NAMALWA (cell line): ENCODE measurements at places on chromosomes 16 and 17.

GRCh38 chr16:88807626-88808453, 3.9 kb downstream of the APRT start:
- no peak for DNase-seq

GRCh38 chr17:18315562-18315922, 449 bp downstream of the SMCR8 start:
- no peak for DNase-seq

DNA sequence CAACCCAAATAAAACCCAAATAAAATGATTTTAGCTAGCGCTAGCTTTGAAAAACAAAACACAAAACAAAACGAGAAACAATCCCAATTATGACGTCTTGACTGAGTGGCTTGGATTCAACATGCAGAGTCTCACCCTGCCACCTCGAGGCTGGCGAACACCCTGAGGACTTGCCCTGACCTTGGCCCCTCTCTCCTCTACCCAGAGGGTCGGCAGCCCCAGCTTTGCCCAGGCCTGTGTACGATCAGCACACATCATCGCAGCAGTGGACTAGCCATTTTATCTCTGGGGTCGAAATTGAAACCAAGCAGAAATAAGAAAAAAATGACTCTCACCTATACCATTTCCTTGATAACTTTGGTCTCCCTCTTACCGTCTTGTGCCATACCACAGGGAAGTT, 4.9 kb downstream of the JMJD6 start:
- DNase-seq, result no peak

GRCh38 chr17:63488851-63489250, 12.0 kb downstream of the ACE start:
- DNase-seq, result no peak

DNA sequence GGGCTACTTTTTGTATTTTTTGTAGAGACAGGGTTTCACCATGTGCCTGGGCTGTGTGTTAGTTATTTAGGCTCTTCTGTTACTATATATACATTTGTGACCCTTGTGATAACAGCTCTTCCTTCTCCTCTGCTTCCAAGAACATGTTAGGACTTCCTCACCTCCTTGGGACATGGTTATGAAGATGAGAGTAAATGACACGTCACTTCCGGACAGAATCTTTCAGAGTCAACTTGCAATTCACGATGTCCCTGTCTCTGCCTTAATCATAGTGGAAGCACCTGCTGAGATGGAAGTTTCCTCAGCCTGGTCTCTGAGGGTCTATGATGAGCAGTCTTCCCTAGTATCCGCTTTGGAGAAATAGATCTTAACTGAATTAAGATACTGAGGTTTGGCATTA, 42.9 kb downstream of the CCDC42 start:
- DNase-seq, result no peak

DNA sequence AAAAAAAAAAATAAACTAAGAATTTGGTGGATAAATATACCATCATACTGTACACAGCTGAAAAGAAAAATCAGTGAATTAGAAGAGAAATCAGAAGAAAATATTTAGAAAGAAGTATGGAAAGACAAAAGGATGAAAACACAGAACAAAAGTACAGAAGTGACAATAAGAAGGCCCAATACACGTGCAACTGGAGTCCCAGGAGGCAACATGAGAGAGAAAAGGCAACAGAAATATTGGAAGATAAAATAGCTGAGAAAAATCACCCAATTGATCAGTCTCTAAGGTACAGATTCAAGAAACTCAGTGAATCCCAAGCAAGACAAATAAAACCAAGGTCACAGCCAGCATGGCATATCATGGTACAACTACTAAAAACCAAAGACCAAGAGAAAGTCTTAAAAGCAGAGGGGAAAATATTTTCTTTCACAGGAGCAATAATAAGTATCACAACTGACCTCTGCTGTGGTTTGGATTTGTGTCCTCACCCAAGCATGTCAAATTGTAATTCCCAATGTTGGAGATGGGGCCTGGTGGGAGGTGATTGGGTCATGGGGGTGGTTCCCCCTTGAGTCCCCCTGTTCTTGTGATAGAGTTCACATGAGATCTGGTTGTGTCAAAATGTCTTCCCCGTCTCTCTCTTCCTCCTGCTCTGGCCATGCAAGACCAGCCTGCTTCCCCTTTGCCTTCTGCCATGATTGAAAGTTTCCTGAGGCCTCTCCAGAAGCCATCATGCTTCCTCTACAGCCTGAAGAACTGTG, 20.2 kb upstream of the ENGASE start:
- no peak for DNase-seq

DNA sequence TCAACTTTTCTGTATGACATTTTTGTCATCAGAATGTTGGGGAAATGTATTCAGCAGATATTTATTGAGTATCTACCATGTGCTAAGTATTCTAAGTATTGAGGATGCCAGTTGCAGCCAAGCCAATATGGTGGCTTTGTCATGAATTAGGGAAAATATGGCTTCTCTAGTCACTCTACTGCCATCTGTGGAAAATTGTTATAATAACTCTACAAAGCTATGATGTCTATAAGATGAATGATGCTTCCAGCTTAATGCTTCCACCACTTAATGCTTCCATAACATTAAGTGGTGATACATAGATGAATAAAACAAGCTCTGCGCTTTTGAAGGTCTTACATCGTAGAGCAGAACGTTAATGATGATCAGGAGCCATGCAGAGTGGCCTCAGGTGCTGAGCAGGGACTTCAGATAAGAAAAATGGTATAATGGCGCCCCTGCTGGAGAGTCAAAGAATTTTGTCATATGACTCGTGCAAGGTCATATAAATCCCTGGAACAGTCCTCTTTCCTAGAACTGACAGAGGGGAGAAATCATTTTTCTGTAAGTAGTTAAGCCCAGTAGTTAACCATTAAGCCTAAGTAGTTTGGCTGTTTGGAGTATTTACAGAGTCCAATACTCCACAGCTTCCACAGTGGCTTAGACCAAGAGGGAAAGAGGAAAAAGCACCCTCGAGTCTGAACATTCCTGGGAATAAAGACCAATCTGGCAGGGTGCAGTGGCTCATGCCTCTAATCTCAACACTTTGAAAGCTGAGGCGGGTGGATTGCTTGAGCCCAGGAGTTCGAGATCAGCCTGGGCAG, 2.7 kb upstream of the TMIGD1 start:
- peak; percentile 86 for DNase-seq

DNA sequence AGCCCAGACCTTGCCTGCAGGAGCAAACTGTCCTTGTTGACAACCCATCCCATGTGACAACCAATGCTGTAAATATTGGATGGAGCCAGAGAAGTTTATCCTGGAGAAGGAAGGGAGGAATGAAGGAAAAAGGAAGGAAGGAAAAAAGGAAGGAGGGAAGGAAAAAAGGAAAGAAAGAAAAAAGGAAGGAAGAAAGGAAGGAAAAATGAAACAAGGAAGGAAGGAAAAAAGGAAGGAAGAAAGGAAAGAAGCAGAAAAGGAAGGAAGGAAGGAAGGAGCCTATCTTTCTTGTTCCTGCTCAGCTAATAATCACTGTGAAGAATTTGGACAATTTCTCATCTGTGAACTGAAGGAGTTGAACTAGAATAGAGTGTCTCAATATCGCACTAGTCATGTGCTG, 56.1 kb downstream of the ACSM2B start:
- no peak for DNase-seq

DNA sequence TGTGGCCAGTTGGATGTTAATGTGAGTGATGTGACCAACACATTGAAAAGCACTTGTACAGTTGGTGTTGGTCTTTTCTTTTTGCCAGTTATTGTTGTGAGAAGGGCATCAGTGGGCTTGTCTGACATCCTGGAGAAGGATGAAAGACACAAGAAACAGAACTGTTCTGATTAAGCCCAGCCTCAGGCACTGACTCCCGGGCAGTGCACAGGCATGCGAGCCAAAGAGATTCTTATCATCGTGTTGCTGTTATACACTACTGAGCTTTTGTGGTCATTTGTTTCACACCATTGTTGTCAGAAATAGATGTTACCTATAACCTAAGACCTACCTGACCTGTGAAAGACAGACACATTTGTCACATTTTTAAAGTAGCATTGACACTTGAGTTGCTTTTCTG, 236.8 kb upstream of the CA10 start:
- DNase-seq, result no peak

DNA sequence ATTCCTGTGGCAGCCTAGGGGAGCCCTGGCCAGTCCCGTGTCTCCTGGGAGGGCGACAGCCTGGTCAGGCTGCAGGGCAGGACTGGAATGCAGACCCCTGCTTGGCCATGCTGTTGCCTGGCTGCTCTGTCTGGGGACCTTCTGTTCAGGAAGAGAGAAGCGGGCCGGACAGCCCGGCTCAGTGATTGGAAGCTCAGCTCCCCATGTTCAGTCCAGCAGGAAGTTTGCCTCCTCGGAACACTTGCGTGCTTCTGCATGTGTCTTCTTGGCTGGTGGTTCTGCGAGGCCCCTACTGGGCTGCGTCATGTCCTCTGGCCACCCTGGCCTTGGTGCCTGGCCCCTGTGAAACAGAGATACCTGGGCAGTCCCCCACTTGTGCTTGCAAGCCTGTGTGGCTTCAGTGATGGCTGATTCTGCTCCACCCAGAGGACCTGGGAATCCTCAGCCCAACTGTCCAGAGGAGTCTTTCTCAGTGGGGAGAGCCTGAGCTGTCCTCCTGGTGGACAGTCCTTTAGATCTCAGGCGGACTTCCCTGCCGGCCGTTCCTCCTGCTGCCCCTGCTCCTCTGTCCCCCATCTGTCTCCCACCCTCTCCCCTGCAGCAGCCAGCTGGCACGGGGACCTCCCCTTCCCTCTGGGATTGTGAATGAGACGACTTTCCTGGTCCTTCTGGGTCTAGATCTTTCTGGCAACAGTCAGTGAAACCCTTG, 279.5 kb downstream of the SEC14L1 start:
- no peak for DNase-seq

DNA sequence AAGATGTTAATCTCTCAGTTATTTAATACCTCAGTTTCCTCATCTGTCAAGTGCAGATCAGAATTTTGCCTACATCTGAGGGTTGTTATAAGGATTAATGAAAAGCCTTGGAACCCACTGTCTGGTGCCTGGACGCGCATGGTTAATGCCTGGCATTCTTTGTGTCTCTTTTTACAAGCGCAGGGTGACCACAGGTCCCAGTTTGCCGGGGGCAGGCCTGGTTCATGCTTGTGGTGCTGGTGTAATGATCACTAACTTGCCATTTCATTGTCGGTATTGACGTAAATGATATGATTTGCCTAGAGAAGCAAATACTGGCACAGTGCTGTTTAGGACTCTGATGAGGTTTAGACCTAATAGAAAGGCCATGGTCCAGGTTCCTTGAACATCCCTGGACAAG, 23.1 kb downstream of the MRC2 start:
- no peak for DNase-seq

GRCh38 chr16:68710211-68710610, 26.9 kb upstream of the CDH1 start:
- DNase-seq, result no peak

- DNase-seq, result no peak
These were observed 4.8 kb upstream of the ZDHHC1 start for GRCh38 chr16:67421030-67421429.

GRCh38 chr17:78588258-78589030, 11.2 kb upstream of the DNAH17 start:
- no peak for DNase-seq

DNA sequence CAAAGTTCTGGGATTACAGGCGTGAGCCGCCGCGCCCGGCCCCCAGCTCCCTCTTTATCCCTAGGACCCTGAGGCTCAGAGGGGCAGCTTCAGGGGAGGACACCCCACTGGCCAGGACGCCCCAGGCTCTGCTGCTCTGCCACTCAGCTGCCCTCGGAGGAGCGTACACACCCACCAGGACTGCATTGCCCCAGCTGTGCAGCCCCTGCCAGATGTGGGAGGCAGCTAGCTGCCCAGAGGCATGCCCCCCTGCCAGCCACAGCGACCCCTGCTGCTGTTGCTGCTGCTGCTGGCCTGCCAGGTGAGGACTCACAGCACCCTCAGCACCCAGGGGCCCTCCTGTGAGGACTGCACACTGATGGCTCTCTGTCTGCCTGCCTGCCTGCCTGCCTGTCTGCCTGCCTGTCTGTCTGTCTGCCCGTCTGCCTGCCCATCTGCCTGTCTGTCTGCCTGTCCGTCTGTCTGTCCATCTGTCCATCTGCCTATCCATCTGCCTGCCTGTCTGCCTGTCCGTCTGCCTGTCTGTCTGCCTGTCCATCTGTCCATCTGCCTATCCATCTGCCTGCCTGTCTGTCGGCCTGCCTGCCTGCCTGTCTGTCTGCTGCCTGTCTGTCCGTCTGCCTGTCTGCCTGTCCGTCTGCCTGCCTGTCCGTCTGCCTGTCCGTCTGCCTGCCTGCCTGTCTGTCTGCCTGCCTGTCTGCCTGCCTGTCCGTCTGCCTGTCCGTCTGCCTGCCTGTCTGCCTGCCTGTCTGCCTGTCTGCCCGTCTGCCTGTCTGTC, 5.0 kb downstream of the GCGR start:
- peak; percentile 60 for DNase-seq

GRCh38 chr16:20347666-20348364, 4.7 kb downstream of the UMOD start:
- no peak for DNase-seq

DNA sequence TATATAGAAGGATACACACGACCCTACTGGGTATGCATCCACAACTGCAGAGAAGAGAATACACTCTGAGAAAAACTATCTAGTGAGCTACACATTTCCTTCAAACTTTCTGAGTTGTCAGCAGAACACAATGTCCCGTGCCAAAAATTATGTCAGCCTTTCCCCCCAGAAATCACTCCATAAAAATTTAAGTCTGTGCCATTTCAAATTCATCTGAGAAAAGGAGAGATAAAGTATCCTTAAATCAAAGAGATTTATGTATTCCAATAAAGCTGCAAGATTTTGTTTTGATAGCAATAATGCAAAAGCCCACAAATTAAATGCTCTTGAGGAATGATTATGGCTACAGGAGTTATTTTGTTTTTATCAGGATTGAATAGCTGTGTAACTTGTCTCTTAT, 760.1 kb downstream of the CDH11 start:
- DNase-seq, result no peak

- no peak for DNase-seq
These were observed 10.1 kb downstream of the HMOX2 start for GRCh38 chr16:4486126-4486893.

- DNase-seq, result no peak
These were observed 80.0 kb downstream of the PCTP start for GRCh38 chr17:55830699-55831471.

DNA sequence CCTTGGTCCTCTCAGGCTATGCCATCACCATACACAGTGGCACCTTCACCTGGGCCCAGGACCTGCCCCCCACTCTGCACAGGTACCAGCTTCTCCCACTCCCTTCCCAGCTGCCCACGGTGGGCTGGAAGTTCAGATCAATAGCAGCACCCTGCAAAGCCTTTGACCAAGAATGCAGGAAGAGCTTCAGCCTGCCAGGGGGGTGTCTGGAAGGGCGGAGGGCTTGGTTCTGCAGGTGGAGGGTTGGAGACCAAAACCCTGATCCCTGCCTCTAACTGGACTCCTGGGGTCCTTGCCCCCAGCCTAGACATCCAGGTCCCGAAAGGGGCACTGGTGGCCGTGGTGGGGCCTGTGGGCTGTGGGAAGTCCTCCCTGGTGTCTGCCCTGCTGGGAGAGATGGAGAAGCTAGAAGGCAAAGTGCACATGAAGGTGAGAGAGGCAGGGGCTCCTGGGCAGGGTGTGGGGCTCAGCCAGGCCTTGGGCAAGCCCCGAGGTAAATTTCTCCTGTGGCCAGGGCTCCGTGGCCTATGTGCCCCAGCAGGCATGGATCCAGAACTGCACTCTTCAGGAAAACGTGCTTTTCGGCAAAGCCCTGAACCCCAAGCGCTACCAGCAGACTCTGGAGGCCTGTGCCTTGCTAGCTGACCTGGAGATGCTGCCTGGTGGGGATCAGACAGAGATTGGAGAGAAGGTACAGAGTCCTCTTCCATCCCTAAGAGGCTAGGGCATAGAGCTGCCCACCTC, 34.3 kb downstream of the ABCC3 start:
- no peak for DNase-seq
